ENCODE measurements at places on chromosomes 5 and 9.

GRCh38 chr5:23994581-23995370 is 487.4 kb downstream of the PRDM9 start:
- DNase-seq, result no peak

- DNase-seq, result no peak
Observed at GRCh38 chr5:143691945-143692290, 120.0 kb upstream of the HMHB1 start.

- DNase-seq, result no peak
Observed at GRCh38 chr5:150758203-150758530, 650 bp downstream of the DCTN4 start.

DNA sequence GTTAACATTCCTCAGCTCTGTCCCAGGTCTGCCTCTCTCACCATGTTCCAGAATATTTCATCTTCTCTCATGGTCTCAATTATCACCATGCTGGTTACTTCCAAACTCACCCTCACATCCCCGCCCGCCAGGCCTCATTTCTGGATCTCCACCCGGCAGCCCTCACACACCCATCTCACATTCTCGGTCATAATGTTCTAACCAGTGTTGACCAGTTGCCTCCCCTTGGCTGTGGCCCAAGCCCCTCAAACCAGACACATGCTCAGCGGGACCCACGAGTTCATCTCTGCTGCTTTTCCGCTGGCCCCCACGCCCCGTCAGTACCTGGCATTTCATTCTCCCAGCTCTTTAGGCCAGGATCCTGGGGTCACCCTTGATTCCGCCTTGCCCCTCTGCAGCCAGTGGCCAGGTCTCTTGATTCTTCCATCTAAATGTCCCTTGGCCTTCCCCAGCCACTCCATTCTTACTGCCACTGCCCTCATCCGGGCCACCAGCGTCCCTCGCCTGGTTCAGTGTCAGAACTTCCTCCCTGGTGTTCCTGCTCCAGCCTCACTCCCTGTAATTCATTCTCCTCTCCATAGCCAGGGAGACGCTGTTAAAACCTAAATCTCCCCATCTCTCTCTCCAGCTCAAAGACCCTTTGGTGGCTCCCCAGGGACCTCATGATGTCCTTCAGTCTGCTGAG is 141.7 kb downstream of the MVB12B start:
- no peak for DNase-seq

GRCh38 chr5:147734894-147735293 is 47.6 kb downstream of the JAKMIP2 start:
- no peak for DNase-seq

DNA sequence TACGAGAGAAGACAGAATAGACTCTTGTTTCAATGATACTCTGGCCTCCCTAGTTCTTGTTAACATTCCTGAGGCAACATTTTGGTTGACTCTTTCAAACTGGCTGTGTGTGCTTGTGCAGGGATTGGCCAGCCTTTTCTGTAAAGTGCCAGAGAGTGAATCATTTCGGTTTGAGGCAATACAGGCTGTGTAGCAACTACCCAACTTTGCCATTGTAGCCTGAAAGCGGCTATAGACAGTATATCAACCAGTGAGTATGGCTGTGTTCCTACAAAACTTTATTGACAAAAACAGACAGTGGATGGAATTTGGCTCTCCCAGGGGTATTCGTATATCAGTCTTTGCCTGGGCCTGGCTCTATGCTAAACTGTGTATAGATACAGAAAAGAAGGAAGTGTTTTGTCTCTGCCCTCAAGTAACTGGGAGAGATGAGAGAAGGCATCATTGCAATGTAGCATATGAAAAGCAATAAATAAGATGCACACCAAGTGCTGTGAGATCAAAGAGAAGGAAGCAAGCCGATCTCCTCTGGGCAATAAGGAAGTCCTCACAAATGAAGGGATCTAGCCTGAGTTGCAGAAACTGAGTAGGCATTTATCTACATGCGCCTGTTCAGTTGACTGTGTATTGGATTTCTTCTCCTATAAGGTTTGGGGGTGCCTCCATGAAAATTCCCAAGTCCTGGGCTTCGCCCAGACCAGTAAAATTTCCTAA is 568.0 kb upstream of the KLF4 start:
- no peak for DNase-seq
